ENCODE measurements at places on chromosomes 16 and 17. TPM values are rescaled to one million over a fixed set of nuclear protein-coding genes. Genes with fewer than 3 reads are reported as not detected.

The TEX14 gene
- total RNA-seq: 1.4 TPM

The SGCA gene
- total RNA-seq: 0.39 TPM

The GALR2 gene
- 2.0 TPM for total RNA-seq

The SP6 gene
- 3.3 TPM for total RNA-seq

The EPN3 gene
- total RNA-seq: 8.8 TPM

The ASB16 gene
- 0.23 TPM for total RNA-seq

The PHLPP2 gene
- total RNA-seq: 19.1 TPM

The SMIM36 gene
- total RNA-seq: not detected

The PYY gene
- 0.94 TPM for total RNA-seq

The CACNG1 gene
- total RNA-seq: not detected
